GM23248 (cell line): ENCODE measurements at places on chromosomes 3 and 15. TPM values are rescaled to one million over a fixed set of nuclear protein-coding genes. Genes with fewer than 3 reads are reported as not detected.

GRCh38 chr3:156648086-156648485, 26.3 kb upstream of the TIPARP start:
- DNase-seq = peak; percentile 51

GOLGA6B gene
- total RNA-seq = not detected in 2 replicates

GREM1 gene
- 935 and 1,005 TPM in 2 replicates for total RNA-seq

DNA sequence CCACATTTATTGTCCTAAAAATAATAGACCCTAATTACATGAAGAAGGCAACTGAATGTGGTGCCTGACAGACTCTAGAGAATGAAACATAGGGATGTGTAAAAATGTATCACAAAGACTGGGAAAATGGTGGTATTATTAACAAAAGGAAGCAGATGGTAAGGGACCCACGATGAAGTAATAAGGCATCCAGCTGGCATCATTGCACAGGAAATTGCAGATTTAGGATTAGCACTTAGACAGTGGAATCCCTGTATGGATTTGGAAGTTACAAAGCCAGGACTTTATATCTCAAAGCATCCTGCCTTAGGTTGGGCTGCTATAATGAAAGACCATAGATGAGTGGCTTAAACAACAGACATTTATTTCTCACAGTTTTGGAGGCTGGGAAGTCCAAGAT, 104.3 kb downstream of the PPM1L start:
- DNase-seq = no peak

- peak; percentile 8 for DNase-seq
Observed at GRCh38 chr3:9147215-9147895, 102.1 kb downstream of the SRGAP3 start.

DNA sequence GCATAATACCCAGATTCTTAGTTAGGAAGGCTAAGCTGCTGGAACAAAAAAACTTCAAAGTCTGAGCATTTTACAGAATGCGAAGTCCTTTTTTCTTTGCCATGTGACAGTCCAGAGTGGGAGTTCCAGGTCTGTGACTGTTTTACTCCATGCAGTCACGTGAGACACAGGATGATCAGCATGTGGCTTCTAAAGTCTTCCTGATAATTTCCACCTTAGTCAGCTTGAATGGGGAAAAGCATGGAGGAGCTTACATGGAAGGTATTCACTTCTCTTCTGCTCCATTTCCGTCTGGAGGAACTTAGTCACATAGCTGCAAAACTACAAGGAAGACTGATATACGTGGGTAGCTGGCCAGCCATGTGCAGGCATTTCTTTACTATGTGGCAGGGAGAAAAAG, 1.7 kb downstream of the SNTN start:
- peak; percentile 62 for DNase-seq

DNA sequence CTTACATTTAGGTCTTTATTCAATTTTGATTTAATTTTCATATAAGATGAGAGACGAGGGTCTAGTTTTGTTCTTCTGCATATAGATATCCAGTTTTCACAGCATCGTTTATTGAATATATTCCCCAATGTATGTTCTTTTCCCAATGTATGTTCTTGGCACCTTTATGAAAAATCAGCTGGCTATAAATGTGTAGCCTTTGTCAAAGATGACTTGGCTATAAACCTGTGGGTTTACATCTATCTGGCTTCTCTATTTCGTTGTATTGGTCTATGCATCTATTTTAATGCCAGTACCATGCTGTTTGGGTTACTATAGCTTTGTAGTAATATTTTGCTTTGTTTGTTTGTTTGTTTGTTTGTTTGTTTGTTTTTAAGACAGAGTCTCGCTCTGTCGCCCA, 11.7 kb upstream of the IREB2 start:
- DNase-seq = no peak

- peak; percentile 68 for DNase-seq
Observed at GRCh38 chr3:29515451-29515850, 234.6 kb downstream of the RBMS3 start.

DNA sequence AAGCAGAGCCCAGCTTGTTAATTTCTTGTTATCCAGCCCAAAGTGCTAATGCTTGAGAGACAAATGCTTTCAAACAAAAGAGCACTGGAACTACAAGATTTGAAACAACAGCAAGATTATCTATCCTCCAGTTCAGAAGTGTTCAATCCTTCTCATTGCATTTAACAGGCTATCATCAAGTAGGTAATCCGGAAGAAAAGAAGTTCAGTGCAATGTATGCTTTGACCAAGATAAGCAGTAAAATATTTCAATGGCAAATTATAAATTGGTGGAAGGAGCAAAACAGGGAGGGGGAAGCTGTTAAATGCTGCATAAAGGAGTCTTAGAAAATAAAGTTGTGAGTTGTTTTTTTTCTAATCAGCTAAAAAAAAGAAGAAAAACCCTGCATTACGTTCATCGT, 8.8 kb downstream of the LRIG1 start:
- DNase-seq = no peak

DNA sequence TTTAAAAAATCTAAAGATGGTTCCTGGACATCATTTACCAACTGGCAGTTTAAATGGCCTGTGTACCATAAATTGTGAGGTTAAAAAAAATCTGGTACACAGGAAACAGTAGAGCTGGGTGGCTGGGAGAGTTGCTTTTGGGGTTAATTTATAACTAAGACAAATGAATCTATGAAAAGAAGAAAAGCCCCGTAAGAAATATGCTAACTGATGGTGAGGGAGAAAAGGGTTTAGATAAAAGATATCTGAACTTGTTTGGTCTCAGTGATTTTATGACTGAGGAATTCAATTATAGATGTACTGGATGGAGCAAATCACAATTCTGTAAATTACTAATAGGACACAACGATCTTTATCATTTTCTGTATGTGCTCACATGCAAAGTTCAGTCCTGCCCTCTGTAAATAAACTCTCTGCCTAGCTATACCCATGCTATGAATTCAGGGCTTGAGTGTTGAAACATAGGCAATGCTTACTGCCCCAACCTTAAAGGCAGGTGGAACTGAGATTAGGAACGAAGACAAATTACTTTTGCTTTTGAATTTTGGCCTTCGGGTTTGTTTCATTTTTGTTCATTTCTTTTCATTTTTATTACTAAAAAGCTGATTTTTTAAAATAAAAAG, 28.0 kb downstream of the PPARG start:
- no peak for DNase-seq

- DNase-seq = peak; percentile 92
Observed at GRCh38 chr3:52897130-52898122, at the start of gene STIMATE. STIMATE (minus strand) TSS chr3:52897548; CDS start chr3:52897450, 98 bp downstream.

DNA sequence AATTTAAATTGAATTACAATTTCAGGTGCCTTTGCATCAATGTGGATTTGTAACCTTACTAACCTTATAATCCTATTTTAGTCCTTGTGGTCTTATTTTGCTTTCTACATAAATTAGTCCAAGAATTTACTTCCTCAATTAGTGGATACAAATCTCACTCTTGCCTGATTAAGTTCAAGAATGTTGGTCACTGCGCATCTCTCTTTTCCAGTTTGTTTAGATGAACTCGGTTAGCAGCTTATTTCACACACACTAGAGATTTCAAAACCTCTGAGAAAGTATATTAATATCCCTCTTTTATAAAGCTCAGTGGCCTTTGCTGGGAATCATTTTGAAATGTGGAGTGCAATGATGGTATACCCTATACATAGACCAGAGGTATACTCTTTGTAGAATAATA, 243.4 kb downstream of the DTWD1 start:
- peak; percentile 21 for DNase-seq

DNA sequence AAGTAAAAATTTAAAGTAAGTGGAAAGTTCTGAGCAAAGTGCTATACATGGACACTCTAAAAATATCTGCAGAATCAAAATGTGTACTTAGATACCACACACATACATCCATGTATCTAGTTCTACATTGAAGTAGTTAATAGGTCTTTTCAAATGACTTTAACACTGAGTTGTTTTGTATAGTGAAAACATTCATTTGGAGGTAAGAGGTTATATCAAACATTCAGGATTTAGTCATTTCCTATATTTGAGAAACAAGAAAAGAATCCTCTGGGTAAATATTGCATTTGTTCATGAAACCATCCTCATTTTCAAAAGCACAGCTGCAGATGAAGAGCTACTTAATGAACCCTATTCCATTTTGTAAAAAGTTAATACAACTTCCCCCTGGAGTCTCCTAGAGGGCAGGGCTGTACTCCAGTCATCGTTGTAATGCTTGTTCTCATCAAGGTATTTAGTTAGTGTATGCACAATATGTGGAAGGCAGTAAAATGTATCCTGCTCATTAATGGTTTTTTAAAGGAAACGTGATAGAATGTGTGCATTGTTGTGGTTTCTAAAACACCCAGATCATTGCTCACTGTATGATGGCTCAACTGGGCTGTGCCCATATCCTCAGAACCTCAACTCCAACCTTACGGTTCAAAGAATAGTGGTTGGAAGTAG, 26.2 kb downstream of the ARPP21 start:
- DNase-seq = no peak
